ENCODE measurements at places on chromosomes 12 and 14.

DNA sequence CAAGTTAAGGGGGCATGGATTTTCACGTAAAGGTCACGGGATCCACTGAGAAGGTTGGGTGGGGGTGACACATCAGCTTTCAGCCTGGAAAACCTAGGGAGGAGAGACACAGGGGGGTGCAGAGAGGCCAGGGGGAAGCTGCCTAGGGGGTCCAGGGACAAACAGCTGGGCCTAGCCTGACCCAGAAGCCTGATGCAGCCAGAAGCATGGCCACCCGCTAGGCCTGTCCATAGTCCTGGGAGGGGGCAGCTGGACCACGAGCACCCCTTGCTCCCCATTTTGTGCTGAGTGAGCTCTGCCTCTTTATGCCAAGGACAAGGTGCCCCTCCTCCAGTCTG, 322.7 kb upstream of the RTL1 start:
- DNase-seq = no peak

DNA sequence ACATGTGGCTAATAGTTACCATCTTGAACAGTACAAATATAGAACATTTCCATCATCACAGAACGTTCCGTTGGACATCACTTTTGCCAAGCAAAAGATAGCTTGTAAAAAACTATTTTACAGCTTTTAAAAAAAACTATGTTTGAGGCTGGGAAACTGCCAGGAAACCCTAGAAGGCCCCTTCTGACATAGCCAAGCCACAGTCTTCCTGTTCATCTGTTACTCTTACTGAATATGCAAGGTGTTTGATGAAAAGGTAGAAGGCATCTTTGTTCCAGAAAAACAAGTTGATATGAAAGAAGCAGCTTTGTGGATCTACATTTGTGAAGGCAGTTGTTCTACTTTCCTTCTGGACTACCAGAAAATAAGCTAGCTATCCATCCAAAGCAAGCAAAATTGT, 23.6 kb upstream of the WNK1 start:
- DNase-seq = no peak

DNA sequence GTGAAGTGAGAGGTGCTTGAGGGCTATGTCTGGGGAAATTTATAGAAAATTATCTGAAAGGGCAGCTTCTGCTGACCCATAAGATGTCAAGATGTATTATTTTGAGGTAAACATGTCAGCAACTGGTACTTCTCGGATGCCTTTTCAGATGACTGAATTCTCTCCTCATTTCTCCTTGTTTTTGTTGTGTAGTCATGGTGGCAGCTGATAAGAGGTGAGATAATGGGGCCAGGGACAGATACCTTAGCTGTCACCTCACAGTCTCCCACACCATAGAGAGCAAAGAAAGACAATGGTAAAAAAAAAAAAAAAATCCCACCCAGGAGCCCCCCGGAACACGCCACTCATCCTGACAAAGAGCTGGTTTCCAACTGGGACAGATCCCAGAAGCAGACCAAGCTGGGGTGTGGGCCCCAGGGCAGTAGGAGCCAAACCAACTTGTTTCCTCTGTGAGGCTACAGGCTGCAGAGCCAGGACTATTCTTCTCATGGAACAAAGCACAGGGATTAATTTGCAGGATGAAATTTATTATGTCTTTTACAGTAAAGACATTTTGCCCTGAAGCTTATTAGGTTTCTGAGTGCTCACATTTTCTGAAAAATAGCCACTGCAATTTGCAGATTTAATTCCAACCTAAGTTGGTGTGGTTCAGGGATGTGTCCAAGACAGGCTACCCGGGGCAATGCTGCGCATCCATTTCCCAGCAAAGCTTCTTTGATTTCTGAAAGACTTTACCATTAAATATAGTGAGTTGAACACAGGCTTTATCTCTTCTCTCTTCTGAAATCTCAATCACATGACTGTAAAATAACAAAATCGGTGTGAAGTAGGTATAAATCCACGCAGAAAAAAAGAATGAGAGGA, 52.2 kb downstream of the NDUFA12 start:
- no peak for DNase-seq

- peak; percentile 43 for DNase-seq
Measured at GRCh38 chr14:99192028-99192621, 79.9 kb downstream of the BCL11B start.

- DNase-seq = no peak
Measured at GRCh38 chr14:90194706-90195105, 61.6 kb upstream of the PSMC1 start.

GRCh38 chr12:51128919-51129318, 44.0 kb downstream of the TFCP2 start:
- DNase-seq = no peak

- DNase-seq = no peak
Measured at GRCh38 chr12:77013091-77013490, 52.3 kb downstream of the E2F7 start.

DNA sequence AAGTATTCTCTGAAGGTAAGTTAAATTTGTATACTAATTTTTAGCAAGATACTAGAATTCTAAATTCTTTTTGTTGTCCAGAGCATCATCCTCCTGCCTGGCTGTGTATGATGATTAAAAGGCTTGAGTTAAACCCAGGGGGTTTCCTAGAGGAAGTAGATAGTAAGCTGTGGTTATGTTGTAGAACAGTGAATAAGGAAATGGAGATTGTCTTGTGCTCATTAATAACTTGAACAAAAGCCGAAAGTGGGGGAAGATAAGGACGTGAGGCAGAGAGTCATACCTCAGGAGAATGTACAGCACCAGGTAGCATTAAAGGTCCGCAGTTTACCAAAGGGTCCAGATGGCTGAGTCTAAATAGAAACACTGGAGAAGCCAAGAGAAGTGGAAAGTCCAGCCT, 42.0 kb downstream of the CKB start:
- no peak for DNase-seq

- no peak for DNase-seq
Measured at GRCh38 chr12:9648701-9649531, 20.6 kb upstream of the CLEC2D start.

DNA sequence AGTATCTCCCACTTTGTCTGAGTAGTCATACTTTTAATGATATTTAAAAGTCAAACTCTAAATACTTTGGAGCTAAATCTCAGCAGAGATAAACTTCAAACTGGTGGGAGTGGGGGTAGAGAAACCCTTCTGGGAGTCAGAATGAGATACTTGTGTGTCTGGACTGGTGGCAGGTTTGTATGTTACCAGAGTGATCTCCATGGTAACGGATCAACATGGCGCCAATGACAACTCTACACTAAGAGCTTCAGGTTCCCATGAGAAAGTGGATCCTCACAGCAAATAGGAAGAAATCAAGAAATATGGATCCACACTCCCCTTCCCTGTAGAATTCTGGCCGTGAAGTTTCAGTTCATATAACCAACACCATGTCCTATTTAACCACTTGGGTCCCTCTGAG, 121.9 kb downstream of the ETV6 start:
- DNase-seq = no peak

GRCh38 chr12:17438141-17438540, 651.9 kb downstream of the RERGL start:
- no peak for DNase-seq

GRCh38 chr14:51210594-51210993, 29.5 kb upstream of the TMX1 start:
- DNase-seq = no peak

GRCh38 chr14:61129168-61129745, 148.2 kb downstream of the SLC38A6 start:
- no peak for DNase-seq

DNA sequence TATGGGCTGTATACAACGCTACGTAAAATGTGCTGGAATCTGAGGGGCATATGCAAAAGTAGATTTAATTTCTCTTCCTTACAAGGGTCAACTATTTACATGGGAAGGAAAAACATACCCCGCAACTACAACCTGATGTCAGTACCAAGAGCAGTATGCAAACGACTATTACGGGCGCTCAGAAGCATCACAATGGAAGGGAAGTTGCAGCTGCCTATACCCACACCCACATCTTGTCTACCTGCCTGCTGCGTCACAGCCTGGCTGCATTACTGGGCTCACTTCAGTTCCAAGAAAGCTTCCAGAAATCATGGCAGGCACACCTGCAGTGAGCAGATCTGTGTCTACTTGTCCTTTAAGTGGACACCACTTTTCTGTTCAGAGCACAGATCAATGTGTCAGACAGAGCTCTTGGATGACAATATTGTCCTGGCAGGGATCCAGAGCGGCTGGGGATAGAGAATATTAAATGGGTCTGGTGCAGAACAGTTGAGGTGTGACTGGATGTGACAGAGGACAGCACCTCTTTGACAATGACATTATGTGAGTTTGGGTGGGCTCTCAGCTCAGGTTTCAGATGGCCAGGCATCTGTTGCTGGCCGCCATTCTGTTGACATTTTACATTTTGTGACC, 41.5 kb upstream of the GNG2 start:
- no peak for DNase-seq

DNA sequence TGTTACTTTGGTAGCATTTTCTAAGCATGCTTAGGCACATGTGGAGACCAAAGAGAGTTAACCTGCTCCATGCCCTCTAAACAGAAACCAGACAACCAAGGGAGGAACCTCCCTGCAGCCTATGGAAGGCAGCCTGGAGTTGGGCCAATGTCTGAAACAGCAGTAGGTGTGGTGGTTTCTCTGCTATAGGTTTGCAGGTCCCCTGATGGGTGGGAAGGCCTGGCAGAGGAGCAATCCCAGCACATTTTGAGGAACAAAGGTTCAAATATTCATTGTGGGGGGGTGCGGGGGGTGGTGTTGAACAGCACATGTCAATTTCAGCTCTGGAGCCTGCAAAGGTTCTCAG, 65.4 kb downstream of the DACT1 start:
- peak; percentile 52 for DNase-seq

DNA sequence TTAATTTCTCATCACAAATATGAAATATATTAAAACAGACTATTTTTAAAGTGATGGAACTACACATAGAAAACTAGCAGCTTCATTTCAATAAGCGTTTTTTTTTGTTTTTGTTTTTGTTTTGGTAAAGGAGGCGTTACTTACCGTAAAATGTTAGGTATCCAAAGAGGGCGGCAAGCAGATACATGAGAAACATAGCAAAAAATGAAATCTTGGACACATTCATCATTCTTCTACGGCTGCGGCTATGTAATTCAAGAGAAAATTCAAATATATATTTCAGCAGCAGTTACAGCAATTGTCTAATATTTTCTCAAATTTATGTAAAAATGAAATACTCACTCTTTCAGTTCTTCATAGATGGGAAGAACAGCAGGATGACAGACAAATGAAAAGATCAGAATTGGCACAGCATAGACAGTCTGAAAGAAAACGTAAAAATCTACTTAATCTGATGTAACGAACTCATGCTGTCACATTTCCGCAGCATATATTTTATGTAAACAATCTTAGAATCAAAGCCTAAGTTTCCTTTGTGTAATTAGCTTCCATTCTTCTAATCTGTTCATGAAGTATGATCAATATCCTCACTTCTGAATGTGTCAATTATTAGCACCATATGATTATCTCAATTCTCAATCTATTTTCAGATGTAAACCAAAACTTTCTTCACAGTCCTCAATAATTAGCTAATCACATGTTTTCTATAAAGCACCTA, 8.8 kb downstream of the SLC38A2 start:
- no peak for DNase-seq

DNA sequence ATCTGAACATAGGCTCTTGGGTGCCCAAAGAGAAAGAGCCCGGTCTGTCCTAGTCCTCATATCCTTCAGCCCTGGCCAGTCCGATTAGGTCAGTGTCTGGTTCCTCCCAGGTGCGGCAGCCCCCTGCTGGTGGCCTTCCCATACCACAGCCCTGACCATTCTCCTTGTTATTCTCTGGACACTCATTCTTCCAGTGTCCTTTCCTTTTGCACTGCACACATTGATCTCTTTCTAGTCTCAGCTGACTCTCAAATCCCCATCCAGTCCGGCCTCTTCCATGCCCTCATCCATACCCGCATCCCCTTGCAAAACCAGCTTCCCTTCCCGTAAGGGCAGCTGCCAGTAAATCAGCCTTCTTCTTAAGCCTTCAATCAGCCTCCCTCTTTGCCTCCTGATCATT, 1316.3 kb downstream of the TMEM121 start:
- DNase-seq = peak; percentile 52

DNA sequence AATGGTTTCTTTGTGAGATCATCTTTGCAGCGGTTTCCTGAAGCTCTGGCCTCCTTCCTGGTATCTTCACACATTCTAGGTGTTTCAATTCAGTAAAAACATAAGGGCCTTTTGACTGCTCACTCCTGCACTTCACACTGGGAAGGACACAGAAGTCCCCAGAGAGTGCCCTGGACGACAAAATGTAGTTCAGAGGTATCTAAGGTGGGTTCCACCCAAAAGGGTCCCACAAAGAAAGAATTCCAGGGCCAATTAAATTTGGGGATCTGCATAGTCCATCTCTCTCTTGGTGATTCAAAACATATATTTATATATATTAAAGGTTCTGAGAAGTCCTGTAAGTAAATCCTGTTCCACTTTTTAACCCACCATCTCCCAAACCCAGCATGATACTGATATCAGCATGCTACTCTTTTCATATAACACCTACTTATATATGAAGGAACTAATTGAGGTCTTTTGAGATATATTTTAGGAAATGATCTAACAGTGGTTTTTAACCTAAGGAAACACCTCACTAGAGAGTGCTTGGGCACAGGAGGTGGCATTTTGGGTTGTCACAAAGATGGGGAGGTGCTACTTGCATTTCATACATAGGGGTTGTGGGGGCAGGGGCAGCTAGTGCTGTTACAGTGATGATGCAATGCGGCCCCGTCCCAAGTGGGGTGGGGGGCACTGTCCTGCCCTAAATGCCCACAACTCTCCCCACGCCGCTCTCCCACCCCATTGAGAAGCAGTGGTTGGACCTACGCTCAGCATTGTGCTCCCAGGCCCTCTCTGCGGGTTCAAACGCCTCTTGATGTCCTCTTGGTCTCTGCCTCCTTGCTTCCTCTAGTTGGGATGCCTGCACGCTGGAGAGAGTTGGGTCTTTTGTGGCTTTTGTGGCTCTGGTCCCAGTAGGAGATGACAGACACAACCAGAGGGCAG, 109.4 kb downstream of the ARF6 start:
- peak; percentile 58 for DNase-seq

- no peak for DNase-seq
Measured at GRCh38 chr12:6440391-6440790, 4.4 kb upstream of the CD27 start.

DNA sequence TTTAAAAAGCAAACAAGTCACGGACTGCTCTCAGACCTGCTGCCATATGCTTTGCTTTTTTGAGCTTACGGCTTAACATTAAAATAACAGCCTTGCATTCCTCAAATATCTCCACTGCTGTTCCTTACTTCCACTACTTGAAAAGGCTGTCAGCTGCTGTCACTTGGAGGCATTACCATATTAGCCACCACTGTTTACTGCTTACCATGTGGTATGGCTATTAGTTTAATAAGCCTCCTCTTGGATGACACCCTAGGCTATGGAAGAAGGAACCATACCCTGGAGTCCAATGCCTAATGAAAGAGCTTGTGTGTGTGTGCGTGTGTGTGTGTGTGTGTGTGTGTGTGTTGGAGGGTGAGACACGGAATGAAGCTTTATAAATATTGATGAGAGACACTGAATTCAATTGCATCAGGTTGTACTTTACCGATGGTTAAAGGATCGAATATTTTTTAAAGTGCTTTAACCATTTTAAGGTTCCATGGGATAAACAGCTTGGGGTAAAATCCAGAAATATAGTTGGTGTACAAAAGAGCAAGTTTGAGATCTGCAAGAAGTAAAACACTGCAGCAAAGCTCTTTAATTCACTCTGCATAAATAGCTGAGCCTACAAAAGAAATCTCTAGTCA, 174.5 kb downstream of the TTC7B start:
- DNase-seq = no peak

All from mucosa of descending colon (tissue), 3 donors.